ENCODE measurements at places on chromosomes 11 and 22.

GRCh38 chr11:3231851-3232744 is at the start of gene MRGPRE:
Gene MRGPRE, minus strand, starts transcription at chr11:3232417. Its CDS starts 3,618 bp downstream, at chr11:3228799.
- DNase-seq = no peak

- no peak for DNase-seq
These were observed 3.2 kb upstream of the PAX6 start for GRCh38 chr11:31814176-31814868.

DNA sequence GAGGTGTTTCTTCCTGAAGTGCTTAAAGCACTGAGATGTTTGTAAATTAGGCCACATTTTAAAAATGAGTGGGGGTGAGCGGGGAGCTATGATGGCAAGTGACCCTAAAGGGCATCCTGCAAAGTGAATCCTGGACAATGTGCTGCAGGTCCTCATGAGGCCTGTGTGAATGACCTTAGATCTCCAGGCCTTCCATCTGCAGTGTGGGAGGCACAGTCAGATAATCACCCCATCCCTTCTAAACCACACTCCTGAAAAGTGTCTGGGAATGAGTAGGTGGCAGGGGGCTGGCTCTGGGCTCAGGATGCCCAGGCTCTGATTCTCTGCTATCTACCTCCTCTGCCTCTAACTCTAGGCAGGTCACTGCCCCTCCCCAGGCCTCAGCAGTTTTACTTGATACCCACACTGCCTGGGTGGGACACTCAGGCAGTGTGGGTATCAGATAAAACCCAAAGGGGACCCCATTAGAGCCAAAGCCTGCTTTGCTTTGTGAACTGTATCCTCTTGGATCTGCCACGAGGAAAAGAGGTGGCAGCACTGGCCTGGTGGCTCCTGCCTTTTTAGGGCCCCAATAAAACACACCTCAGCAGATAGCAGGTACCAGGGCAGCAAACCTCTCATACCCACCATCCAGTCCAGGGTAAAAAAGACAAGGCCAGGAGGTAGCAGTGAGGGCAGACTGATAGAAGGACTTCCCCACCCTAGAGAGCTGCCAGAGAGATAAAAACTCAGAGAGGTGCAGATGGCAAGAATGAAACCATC is 10.5 kb downstream of the STARD10 start:
- DNase-seq = no peak

- no peak for DNase-seq
These were observed 10.4 kb upstream of the CELSR1 start for GRCh38 chr22:46547883-46548244.

GRCh38 chr11:18173225-18173866 is 709 bp downstream of the MRGPRX4 start:
- DNase-seq = no peak

GRCh38 chr11:3853899-3854659 is 1.4 kb upstream of the STIM1 start:
- DNase-seq = peak; percentile 82

DNA sequence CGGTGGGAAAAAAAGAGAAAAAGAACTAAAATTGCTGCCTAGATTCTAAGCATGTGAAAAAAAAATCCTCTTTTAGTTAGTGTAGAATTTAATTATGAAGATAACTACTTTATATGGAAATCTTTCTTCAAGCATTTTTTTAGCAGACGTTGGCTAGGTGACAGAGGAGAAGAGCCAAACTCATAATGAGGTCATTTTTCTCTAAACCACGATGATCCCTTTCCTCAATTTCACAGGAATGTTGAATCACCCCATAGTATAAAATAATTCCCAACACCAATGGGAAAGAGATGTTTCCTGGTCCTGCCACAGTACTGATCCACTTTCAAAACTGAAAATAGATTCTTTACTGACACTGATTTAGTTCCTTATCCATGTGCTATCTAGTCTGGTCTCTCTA is 319.8 kb downstream of the DLG2 start:
- no peak for DNase-seq

GRCh38 chr11:19679952-19680828 is 32.4 kb upstream of the NAV2 start:
- no peak for DNase-seq

- no peak for DNase-seq
These were observed 457.0 kb downstream of the DLG2 start for GRCh38 chr11:85170184-85170583.

GRCh38 chr11:17256512-17256911 is 20.0 kb upstream of the NUCB2 start:
- DNase-seq = no peak

DNA sequence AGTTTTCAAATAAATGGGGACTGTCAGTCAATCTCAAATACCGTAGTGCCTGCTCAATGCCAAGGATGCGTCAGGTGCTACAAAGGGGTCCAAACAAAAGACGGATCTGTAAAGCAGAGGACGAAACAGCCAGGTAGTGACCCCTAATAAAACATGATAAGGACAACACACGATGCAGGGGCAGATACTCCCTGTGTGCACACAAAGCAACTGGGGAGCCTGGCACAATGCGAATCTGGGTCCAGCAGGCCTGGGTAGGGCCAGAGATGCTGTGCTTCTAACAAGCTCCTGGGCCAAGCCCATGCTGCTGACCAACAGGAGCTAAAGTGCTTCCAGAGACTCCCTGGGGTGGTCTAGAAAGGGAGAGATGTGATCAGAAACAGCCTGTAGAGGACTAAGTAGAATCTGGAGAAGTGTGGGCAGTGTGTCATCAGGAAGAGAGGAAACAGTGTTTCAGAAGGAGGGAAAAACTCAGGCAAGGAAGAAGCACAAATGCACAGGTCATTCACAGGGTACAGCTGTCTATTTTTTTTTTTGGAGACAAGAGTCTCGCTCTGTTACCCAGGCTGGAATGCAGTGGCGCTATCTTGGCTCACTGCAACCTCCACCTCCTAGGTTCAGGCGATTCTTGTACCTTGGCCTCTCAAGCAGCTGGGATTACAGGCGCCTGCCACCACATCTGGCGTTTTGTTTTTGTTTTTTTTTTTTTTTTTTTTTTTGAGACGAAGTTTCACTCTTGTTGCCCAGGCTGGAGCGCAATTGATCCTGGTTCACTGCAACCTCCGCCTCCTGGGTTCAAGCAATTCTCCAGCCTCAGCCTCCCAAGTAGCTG is 74.5 kb downstream of the MICAL3 start:
- DNase-seq = no peak
